ENCODE measurements at places on chromosomes 12 and 14.

GRCh38 chr12:69428351-69429073 is 41.7 kb upstream of the FRS2 start:
- no peak for DNase-seq

- DNase-seq: no peak
Measured at GRCh38 chr14:91847693-91848092, 19.6 kb downstream of the TC2N start.

DNA sequence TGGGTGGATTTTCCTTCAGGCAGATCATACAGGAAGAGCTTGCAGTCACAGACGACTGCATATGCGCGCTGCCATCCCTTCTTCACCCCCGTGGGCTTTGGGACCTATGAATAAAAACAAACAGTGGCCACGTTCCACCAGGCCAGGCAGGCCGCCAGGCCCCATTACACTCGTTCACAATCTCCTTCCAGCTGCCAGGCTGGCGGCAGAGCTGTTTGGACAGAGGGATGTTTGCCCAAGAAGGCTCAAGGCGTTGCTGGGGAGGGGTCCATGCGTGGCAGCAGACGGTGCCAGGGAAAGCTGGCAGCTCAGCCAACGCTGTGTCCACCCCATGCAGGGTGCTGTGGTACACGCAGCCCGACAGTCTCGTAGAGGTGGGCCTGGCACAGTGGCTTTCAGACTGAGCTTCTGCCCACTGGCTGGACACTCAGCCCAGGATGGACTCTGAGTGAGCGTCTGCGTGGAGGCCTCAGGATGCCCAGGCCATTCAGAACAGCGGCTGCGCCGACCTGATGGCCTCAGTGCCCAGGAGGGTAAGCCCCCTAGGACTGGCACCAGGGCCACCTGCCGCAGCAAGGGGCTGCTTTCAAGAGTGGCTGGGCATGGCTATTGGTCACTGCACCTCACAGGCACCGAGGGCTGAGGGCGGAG is 27.5 kb downstream of the AMN start:
- no peak for DNase-seq

DNA sequence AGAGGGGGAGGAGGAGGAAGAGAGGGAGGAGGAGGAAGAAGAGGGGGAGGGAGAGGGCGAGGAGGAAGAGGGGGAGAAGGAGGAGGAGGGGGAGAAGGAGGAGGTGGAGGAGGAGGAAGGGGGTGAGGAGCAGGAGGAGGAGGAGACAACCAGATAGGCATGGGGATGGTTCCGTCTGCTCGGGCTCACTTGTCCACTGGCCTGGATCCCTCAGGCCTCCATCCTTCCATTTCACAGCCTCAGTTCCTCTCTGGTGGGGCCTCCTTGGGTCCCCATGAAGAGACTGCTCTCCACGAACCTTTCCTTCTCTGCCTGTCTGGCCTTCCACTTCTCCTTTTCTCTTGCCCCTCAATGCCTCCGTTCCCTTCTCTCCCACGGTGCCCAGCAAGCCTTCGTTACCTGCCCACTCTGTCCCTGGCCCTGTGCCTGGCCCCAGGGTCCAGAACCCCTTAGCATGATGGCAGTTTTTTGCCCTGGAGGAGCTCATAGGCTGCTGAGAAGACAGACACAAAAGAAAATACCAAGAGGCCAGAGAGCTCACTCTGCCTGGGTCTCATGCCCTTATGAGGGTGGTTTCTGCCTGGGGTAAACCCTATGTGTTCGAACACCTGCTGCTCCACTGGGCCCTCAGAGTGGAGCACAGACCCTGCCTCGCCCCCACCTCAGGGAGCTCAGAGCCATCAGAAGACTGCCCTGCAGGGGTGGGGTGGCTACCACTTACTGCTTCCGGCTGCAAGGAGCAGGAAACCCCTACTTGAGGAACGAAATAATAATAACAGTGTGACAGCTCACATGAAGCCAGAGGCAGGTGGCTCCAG is 11.7 kb upstream of the CACNA2D4 start:
- no peak for DNase-seq

- no peak for DNase-seq
Measured at GRCh38 chr14:89129570-89129969, 287.5 kb downstream of the FOXN3 start.

DNA sequence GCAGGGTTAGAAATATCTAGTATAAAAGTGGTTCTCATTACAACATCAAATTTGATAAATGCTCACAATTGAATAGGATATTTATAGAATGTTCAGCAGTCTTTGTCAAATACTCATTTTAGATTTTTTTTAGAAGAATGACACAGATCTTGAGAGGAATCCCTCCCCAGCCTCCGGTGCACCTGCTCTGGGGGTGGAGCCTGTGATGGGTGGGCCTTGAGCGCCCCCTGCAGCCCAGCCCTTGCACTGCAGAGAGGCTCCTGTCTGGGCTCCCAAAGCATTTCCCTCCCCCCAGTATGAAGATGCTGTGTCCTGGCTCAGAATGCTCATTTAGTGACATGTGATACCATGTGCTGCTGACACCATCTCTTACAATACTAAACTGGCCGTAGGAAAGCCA is 792.3 kb downstream of the TMEM121 start:
- DNase-seq: peak; percentile 34

- no peak for DNase-seq
Measured at GRCh38 chr12:92002195-92002649, 143.4 kb downstream of the BTG1 start.

DNA sequence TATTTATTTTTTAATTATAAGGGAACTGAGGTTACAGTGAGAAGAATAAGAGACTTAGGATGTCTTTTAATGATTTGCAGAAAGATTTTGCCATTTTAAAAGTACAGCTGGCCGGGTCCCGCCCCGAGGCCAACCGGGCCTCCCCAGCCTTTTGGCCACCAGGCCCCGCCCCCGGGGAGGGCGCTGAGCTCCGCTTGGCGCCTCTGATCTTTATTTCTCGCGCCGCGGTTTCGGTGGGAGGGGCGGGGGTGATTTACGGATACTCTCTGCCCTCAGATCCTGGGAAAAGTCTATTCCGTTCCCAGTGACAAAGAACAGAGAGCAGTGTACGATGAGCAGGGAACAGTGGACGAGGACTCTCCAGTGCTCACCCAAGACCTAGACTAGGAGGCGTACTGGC is 17.7 kb downstream of the ZFYVE26 start:
- no peak for DNase-seq

DNA sequence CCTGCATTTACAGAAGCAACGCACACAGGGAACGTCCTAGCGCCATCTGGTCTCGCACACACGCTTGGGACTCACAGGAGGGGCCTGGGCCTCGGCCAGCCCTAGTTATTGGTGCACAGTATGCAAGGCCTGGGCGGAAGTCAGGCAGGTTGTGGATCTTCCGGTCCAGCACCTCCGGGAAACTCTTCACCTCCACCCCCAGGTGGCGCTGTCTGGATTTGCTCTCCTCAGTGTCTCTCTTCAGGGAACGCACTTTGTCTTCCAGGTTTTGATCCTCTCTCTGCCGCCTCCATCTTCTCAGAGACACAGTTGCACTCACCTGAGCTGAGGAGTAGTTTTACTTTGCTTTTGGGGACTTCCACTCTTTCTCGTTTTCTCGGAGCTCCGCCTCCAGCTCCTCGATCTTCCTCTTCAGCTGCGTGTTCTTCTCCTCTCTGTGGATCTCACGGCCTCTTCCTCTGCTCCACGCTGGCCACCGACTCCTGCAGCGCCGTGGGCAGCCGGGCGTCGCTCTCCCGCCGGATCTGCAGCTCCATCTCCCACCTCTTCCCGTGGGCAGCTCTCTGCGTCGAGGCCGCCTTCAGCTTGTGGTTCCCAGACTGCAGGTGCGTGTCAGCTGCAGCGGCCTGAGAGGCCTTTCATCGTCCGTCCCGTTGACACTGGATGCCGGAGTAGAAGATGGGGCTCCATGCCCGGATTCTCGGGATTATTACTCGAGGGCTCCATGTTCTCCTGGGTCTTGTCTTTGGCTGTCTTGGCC is 933.8 kb downstream of the TMEM121 start:
- peak; percentile 55 for DNase-seq

DNA sequence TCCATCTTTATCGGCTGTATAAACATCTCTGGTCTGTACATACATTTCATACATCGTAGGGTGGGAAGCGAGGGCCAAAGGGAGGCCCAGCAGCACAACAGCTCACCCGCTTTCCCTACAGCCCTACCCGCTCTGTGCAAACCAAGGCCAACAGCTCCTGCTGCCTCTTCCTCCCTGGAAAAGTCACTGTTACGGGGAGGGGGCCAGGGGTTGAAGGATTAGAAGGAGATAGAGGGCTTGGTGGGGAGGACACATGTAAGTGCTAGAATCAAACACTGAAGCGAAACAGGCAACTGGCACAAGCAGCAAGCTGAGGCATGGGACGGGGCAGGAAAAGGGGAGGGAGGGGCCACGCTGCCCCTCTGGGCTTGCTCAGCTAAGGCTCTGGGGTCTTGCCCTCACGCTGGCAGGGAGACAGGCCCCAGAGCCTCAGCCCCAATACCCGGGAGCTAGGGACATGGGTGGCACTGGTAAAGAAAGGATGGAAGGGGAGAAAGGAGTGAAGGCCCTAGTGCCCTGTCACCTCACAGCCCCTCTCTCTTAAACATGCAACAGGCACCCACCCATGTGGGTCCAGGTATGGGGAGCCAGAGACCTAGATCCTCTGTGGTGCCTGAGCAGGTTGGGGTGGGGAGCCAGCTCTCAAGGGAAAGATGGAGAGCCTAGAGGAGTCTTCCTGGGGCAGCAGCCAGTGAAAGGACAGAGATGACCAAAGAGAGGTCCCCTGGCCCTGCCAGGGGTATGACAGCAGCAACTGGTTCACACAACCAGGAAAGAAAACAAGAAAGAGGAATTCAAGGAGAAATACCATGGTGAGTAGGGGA is 14.4 kb downstream of the SPRYD3 start:
- DNase-seq: no peak

Measured in stimulated activated CD4-positive, alpha-beta T cell treated with anti-CD3 and anti-CD28 coated beads, Interleukin-1b, Interleukin-23, amount 100 ng/mL, for 4 hours (primary cell).